T-helper 1 cell (primary cell): ENCODE measurements at places on chromosomes 2 and 18.

- no peak for DNase-seq
These were observed 8.0 kb downstream of the RSAD2 start for GRCh38 chr2:6885551-6885950.

- no peak for DNase-seq
These were observed 10.2 kb downstream of the CERS6 start for GRCh38 chr2:168466190-168466737.

DNA sequence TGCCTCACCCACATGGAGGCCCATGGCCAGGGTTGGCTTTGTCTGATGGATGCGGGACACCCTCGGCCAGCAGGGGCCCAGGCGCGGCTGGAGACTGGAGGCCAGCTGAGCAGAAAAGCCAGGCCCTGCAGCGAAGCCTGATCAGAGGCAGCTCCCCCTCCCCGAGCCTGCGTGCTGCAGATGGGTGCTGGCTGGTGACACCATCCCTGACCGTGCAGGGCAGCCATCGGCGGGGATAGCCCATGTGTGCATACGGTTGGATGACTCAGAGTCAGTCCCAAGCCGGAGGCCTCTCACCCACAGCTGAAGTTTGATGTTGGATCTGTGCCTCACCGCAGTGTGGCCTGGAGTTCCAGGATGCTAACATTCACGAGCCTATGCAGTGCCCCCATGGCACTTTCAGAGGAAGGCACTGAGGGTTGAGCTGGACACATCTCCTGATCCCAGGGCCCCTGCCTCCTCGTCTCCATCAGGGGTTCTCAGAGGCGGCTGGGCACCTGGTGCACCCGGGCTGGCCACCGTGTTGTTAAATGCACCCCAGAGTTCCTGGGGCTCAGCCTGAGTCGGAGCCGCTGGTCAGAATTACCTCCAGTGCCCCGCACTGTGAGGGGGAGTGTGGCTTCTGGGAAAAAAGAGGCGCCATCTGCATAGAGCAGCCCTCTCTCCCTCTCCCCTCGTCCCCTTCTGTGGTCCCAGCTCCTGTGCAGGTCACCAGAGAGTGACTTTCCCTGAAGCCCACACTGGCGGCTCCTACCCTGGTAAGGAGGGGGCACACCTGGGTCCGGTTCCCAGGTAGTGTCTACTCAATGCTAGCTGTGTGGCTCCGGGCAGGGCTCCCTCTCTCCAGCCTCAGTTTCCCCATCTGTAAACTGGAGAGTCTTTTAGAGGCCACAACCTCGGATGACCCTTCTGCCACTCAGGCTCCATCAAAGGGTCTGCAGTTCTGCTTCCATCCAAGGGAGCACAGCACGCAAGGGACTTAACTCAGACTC is 19.4 kb upstream of the KIF1A start:
- DNase-seq: no peak

DNA sequence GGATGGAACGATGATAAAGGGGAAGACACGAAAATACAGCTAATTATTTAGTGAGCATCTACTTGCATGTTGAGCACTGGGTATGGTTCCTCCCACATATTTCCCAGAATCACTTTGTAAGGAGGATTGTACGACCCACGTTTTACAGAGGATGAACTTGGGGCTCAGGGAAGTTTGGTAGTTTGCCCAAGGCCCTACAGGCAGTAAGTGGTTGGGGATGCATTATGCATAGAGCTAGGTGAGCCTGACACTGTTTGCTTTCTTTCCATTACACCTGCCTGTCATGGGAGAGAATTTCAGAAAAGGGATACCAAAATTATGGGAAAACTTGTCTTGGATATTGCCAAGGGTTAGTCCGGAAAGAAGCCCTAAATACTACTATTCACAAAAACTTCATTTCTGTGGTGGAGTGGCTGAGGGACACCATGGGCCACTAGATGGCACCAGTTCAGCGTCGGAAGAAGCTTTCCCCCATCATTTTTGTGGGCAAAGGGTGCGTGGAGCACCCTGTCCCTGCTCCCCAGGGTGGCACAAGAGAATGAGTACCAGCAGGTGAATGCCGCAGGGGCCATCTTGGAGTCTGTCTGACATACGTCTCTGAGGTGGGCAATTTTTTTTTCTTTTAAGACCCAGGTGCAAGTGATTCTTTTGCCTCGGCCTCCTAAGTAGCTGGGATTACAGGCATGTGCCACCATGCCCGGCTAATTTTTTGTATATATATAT is 23.5 kb upstream of the C18orf32 start:
- DNase-seq: peak; percentile 17

- no peak for DNase-seq
These were observed 37.4 kb downstream of the SH3BP4 start for GRCh38 chr2:234989183-234989701.

DNA sequence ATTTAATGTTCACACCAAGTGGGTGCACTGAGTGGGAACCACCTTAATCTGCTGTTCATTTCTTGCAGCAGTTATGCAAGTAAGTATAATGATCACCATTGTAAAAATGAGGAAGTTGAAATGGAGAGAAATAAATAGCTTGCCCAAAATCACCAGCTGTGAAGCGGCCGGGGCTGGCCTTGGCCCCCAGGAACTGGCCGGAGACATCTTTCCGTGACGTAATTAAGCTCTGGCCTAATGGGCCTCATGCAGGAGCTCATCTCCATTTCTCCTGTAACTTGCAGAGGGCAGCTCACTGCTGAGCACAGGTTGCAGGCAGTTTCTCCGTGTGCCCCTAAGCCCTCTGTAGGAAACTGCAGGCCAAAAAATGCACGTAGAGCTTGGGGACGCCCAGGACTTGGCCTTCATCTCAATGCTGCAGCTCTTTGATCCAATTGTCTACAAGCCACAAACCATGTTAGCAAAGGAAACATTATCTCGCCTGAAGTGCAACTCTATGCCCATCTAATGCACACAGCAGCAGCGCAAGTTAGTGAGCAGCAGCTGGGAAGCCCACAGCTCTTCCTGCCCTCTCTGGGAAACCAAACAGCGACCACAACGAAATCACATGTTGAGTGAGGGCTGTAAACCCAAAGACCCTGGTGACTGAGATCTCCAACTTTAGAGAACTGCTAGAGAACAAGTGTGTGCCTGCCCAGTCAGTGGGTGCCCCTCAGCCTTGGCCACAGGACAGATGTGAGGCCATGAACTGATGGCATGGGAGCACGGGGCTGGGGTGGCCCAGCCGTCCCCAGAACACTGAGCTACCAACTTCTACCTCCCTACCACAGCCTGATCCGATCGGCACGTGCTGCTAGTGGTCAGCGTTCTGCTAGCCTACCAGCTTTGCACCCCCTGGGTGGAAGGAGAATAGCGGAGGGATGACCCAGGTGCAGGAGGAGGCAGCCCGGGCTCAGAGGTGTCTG is 28.8 kb downstream of the APCDD1 start:
- no peak for DNase-seq

DNA sequence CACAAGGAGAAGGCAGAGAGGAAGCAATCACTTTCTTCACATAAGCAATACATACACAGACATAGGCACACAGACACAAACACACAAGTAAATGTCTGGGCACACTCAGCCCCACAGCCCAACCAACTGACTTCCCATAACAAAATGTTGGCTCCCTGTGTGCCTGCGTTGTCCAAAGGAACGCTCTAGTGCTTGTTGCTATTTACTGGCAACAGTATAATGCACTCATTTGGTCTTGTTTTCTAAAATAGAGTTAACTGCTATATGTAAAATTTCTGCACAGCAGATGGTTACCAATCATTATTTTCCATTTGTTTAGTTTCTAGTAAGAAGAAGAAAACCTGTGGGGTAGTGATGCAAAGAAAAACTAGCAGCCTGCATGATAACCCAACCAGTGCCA is 16.5 kb downstream of the FIGN start:
- DNase-seq: no peak

GRCh38 chr2:162301151-162301804 is 17.2 kb downstream of the IFIH1 start:
- DNase-seq: no peak

DNA sequence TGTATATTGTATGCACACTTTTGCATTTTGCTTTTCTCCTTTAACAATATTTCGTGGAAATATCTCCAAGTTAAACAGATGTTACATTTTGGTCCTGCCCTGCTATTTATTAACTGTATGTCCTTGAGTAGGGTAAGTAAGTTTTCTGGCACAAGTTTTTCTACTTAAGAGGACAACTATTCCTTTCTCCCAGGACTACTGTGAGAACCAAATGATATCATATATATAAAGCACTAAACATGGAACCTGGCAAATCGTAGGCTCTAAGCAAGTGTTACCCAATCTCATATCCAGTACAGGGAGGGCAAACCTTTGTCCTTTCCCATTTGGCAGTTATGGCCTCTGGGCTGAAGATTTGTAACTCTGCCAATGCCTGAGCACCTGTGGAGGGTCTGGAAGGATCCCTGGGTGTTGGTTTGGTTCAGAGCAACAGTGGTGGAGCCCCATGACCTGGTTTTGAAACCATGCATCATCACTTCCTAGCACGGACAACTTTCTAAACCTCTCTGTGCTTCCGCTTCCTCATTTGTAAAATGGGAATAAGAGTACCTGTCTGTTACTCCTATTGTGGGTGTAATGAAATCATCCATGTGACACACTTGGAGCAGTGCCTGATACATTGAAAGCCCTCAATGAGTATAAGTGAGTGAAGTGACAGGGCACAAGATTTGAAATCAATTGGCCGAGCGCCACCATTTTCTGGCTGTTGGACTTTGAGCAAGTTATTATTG is 28.3 kb upstream of the ICOS start:
- no peak for DNase-seq

DNA sequence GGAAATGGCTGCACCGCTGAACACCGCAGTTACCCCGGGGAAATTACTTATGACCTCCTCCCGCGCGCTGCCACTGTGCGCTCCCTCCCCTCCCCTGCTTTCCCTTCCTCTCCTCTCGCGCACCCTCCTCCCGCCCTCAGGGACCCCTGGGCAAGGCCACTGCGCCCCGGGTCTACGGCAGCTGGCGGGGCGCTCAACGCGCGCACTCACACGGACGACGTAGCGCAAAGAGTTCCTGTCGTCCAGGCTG is 7.9 kb downstream of the ALPP start:
- DNase-seq: no peak

DNA sequence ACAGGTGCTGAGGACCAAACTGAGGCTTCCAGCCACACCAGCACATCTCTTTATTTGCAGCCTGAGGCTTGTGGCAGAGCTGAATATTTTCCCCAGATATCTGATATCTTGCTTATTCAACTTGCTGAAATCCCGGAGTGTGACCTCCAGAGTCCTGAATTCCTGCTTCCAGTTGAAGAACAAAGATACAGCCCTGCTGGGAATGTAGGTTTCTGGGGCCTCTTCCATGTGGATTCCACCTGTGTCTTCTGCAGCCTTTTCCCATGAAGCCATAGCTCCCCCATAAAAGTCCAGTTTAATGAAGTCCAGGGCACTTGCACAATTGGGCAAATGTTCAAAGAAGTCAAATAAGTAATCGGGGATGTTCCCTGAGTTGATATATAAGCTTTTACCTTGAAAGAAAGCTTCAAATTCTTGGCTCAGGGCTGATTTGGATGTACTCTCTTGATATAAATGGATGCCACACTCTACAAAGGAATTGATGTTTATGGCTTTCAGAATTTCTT is 14.9 kb downstream of the NLRC4 start:
- DNase-seq: no peak

DNA sequence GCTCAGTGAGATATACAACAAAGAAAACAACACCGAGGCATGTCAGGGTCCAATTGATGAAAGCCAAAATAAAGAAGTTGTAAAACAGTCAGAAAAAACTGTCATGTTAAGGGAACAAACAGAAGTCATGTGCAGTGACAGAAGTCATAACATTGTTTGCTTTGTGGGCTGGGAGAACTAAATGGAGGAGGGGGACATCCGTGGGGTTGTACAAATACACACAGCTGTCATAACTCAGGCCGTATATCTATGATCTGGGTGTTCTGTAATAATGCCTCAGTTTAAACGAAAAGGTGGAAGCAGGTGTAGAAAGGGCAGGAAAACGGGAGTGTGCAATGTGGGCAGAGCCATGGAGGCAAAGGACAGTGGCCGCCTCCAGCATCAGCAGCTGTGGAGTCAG is 27.3 kb downstream of the TIMM21 start:
- DNase-seq: no peak

DNA sequence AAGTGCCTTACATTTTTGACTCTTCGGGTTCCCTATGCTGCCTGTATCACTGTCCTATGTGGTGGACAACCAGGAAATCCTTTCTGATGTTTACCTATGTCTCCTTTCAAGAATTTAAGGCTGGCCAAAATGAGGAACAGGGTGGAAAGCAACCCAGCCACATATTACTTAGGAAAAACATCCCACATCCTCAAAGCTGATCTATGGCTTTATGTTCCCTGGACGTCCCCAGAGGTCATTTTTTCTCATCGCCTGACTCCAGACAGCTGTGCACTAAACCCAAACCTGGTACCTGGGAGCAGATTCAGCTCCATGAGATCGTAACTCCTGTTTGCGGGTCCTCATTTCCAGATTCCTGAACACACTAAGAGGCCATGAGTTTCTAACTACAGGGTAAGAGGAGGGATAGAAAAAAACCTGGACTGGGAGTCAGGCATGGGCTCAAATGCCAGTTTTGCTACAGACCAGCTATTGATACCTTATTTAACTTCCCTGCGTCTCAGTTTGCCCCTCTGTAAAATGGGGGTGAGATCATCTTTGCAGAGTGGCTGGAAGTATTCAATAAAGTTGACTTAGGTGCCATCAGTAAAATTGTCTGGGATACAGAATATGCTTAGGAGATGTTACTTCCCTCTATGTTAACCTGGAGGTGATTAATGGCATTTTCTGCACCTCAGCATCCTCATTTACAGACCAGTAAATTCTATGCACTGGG is 70.8 kb downstream of the TNS1 start:
- no peak for DNase-seq

- no peak for DNase-seq
These were observed 2.7 kb downstream of the USP40 start for GRCh38 chr2:233563663-233564430.

GRCh38 chr2:236769981-236770671 is 200.5 kb downstream of the ACKR3 start:
- DNase-seq: no peak

GRCh38 chr2:19947184-19947940 is 42.5 kb downstream of the WDR35 start:
- DNase-seq: no peak

DNA sequence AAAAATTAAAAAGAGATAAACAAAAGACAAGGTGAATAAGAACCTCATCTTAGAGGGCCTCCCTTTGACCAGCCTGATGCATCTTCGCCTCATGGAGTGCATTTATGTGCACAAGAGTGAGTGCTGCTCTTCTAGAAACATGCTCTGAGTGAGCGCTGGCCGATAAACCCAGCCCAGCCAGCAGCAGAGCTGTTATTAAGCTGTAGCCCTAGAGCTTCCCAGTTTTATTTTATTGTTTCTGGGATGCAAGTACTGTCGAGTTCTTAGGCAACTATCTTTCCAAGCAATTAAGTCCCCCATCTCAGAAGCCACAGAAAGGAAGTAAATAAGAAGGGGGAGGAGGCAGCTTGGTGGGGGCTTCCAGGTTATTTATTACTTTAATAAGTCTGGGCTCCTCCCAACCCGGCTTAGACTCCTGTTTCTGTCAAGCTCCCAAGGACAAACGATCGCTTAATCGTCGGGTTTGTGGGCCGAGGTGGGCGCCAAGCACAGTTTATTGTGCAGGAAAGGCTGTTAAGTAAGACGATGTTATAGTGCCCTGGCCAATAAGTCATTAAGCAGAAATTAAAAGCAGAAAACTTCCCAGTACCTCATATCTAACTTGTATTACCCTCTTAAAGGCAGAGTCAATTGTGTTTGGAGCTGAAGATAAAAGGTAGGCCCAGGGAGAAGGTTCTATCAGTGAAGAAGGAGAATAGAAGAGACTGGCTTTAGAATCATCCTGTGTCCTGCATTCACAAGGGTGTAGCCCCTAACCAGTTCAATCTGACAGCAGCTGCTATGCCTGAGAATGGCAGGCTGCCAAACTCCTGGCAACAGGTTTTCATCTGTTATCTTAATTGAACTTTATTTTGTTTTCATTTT is 176.3 kb downstream of the PIK3C3 start:
- DNase-seq: no peak

- DNase-seq: peak; percentile 36
These were observed 17.0 kb upstream of the CD8A start for GRCh38 chr2:86807468-86808275.
